ENCODE measurements at places on chromosomes 7 and 10. TPM values are rescaled to one million over a fixed set of nuclear protein-coding genes. Genes with fewer than 3 reads are reported as not detected.

Gene HECW1
- 5.6 TPM for total RNA-seq

Gene NKX6-2
- total RNA-seq, result not detected

GRCh38 chr10:49613882-49614241 lies at the start of gene CHAT:
Gene CHAT, plus strand, starts transcription at chr10:49614037. Its CDS starts 153 bp downstream, at chr10:49614190.
- H3K4me3 ChIP-seq, result no peak within 1 kb of the TSS
- H3K4me1 ChIP-seq, result no peaks in the 10 kb centered on the region
- no peak for DNase-seq
- H3K36me3 ChIP-seq, result no peaks in the 10 kb centered on the region

Gene C10orf105
- total RNA-seq, result not detected

- no peak overlapping the region for H3K4me3 ChIP-seq
- no peaks in the 10 kb centered on the region for H3K4me1 ChIP-seq
- H3K36me3 ChIP-seq, result no peaks in the 10 kb centered on the region
- H3K27ac ChIP-seq, result no peak overlapping the region
- DNase-seq, result no peak
Observed at GRCh38 chr7:102891693-102892261, 21.0 kb upstream of the LRRC17 start.

GRCh38 chr7:133348250-133348649 lies 95.4 kb downstream of the EXOC4 start:
- H3K27me3 ChIP-seq, result no peaks in the 10 kb centered on the region
- no peak overlapping the region for H3K27ac ChIP-seq
- DNase-seq, result no peak
- no peak overlapping the region for H3K4me3 ChIP-seq
- H3K36me3 ChIP-seq, result no peaks in the 10 kb centered on the region

DNA sequence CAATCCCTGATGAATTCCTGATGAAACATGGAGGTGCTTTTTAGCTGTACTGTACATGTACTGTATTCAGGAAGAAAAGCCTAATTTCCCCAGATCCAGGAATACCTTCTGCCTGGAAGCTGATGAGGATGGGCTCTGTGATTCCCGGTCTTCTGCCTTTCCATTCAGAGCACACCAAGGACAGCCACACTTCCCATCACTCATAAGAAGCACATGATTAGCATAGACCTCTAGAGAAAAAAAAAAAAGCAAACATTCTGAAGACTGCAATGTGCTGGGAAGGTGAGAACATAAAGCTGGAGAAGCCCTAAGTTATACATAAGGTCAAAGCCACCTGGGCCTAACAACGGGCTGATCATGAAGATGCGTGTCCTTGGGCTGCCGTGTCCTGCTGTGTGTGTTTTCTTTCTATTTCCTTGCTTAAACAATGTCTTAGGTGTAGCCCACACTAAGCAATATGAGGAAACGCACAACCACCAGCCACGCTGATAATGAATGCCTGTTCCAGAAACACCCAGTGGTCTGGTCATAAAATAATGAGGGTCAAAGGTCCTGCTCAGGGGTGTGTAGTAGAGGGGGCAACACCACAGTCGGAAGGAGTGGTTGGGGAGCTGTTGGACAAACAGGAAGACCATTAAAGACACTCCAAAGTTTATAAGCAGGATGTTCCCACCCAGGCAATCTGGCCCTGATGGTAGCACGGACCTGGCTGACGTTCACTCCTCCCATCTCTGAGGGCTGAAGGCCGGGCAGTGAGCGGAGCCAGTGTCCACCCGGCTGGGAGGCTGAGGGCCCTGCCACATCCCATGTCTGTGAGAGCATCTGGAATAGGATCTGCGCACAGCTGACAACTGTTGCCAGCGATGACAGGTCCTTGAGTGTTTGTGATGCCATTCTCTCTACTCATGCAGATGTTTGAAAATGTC lies 7.9 kb downstream of the PKD1L1 start:
- H3K4me1 ChIP-seq, result peaks cover 9% of the 10 kb centered on the region
- no peak overlapping the region for H3K4me3 ChIP-seq
- no peak for DNase-seq
- no peaks in the 10 kb centered on the region for H3K27me3 ChIP-seq
- no peaks in the 10 kb centered on the region for H3K36me3 ChIP-seq
- H3K27ac ChIP-seq, result no peak overlapping the region

- no peak for DNase-seq
- no peaks in the 10 kb centered on the region for H3K27me3 ChIP-seq
- no peaks in the 10 kb centered on the region for H3K36me3 ChIP-seq
- H3K4me3 ChIP-seq, result no peak overlapping the region
Observed at GRCh38 chr7:150997075-150997511, 6.3 kb downstream of the NOS3 start.

- no peak overlapping the region for H3K27ac ChIP-seq
- H3K4me1 ChIP-seq, result no peaks in the 10 kb centered on the region
- DNase-seq, result no peak
- H3K4me3 ChIP-seq, result no peak overlapping the region
- H3K36me3 ChIP-seq, result no peaks in the 10 kb centered on the region
Observed at GRCh38 chr10:89975771-89976170, 274.4 kb downstream of the KIF20B start.

Gene SHOC2
- total RNA-seq, result 39.5 TPM

Gene CYP3A4
- 0.25 TPM for total RNA-seq

GRCh38 chr7:99562832-99563231 lies 4.4 kb downstream of the ZNF655 start:
- peaks cover 55% of the 10 kb centered on the region for H3K4me1 ChIP-seq
- DNase-seq, result peak; percentile 96
- H3K4me3 ChIP-seq, result peak overlapping the region; percentile 35
- H3K36me3 ChIP-seq, result peaks cover 28% of the 10 kb centered on the region

GRCh38 chr7:69953136-69954067 lies 355.1 kb downstream of the AUTS2 start:
- no peaks in the 10 kb centered on the region for H3K27me3 ChIP-seq
- DNase-seq, result no peak
- H3K4me3 ChIP-seq, result no peak overlapping the region
- H3K27ac ChIP-seq, result no peak overlapping the region

GRCh38 chr10:16857419-16857818 lies 40.2 kb upstream of the RSU1 start:
- no peaks in the 10 kb centered on the region for H3K4me1 ChIP-seq
- H3K36me3 ChIP-seq, result no peaks in the 10 kb centered on the region
- H3K27ac ChIP-seq, result no peak overlapping the region
- no peak overlapping the region for H3K4me3 ChIP-seq

- H3K27ac ChIP-seq, result no peak overlapping the region
- H3K4me1 ChIP-seq, result no peaks in the 10 kb centered on the region
Observed at GRCh38 chr10:7438196-7438986, 27.6 kb upstream of the SFMBT2 start.

DNA sequence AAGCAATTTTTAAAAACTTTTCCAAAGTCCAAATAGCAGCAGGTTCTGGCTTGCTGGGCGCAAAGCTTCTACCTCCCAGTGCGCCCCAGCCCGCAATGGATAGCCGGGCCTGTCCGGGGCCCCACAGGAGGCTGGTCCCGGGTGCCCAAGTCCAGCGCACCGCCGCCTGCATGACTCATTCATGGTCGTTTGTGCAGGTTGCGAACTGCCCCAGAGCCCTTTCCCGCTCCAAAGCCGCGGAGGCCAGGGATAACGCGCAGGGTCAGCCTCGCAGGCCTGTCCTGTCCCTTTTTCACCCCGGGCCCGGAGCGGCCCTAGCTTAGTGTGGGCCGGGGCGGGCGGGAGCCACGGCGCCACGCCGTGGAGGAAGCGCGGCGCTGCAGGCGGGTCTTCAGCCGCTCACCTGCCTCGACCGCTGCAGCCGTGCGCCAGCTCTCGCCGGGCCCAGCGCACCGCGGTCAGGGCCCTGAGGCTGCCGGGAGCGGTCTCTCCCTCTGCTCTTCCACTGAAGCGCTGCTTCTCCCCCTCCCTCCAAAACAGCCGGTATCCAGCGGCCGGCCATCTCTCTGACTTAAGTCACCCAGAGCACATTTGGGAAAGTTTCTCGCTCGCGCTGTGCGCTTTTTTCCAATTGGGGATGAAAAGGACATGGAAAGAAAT lies 1.7 kb upstream of the EGR2 start:
- H3K27ac ChIP-seq, result no peak overlapping the region
- peaks cover 9% of the 10 kb centered on the region for H3K4me1 ChIP-seq
- H3K36me3 ChIP-seq, result no peaks in the 10 kb centered on the region

Gene ZNF425
- total RNA-seq, result 2.1 TPM

DNA sequence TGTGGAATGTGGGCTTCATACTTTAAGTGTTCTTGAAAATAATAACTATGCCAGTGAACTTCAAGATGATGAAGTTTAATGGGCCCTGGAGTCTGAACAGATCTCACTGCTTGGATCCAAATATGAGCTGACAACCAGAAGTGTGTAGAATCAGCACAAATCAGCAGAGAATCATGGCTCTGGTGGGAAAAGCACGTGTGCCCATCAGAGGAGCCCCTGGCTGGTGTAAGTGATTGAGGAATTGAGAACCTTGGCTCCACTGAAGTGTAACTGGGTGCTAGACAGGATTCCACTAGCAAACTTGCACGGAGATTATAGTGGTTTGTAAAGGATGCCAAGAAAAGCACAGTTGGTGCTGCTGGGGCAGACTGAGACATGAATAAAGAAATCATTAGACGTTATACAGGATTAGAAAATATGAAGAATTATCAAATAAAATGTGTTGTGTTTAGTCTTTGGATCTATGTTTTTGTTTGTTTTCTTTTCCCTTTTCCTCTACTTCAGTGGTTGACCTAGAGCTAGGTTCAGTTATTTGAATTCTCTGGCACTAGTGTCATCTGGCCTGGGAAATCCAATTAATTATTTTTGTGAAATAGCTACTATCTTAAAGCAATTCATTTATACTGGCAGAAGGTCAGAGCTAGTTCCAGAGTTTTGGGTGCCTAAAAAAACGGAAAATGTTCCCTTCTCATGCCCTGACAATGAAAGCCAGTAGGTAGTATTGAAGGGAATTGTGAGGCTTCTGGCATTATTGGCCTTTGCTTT lies 175.7 kb upstream of the MEOX2 start:
- no peaks in the 10 kb centered on the region for H3K4me1 ChIP-seq
- no peaks in the 10 kb centered on the region for H3K36me3 ChIP-seq

GRCh38 chr10:101110856-101111523 lies 20.1 kb upstream of the TLX1 start:
- H3K27ac ChIP-seq, result no peak overlapping the region
- H3K36me3 ChIP-seq, result no peaks in the 10 kb centered on the region
- no peak overlapping the region for H3K4me3 ChIP-seq
- peaks cover 13% of the 10 kb centered on the region for H3K4me1 ChIP-seq

DNA sequence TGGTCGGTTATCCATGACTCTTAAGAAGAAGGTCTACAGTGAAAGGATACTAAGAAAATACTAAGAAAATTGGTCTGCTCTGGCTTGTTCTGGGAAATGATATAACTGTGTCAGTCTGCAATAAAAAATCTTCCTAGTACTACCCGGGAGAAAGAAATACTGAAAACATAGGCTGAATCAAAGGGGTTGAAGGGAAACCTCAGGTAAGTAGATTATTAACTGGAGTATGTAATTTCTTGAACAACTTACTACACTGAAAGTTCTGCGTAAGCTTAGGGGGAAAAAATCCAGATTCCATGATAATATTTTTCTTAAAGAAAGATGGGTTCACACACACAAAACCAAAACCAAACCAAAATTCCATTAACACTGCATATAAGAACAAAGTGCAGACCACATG lies 143.3 kb downstream of the KMT2E start:
- H3K4me1 ChIP-seq, result no peaks in the 10 kb centered on the region
- H3K27me3 ChIP-seq, result no peaks in the 10 kb centered on the region
- no peak overlapping the region for H3K27ac ChIP-seq
- H3K4me3 ChIP-seq, result no peak overlapping the region
- no peak for DNase-seq
- no peaks in the 10 kb centered on the region for H3K36me3 ChIP-seq
